Right forelimb (tissue), 1 donor: ENCODE measurements at places on chromosomes 7 and 10.

DNA sequence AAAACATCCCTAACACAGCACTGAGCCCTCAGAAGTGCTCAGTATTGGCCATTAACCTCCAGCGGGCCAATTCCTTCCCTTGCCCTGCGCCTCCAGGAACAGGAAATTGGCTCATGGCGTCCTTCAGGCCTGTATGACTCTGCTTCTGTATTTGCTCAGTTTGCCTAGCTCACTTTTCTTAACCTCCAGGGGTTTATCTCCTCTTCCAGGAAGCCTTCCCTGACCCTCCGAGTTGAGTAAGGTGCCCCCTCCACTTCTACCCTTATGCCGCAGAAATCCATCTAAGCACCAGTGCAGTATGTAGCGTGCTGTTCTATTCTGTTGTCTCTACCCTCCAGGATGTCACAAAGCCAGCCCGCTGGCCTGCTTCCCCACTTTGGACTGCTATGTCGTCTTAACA is 1.1 kb upstream of the SFXN4 start:
- DNase-seq: no peak

DNA sequence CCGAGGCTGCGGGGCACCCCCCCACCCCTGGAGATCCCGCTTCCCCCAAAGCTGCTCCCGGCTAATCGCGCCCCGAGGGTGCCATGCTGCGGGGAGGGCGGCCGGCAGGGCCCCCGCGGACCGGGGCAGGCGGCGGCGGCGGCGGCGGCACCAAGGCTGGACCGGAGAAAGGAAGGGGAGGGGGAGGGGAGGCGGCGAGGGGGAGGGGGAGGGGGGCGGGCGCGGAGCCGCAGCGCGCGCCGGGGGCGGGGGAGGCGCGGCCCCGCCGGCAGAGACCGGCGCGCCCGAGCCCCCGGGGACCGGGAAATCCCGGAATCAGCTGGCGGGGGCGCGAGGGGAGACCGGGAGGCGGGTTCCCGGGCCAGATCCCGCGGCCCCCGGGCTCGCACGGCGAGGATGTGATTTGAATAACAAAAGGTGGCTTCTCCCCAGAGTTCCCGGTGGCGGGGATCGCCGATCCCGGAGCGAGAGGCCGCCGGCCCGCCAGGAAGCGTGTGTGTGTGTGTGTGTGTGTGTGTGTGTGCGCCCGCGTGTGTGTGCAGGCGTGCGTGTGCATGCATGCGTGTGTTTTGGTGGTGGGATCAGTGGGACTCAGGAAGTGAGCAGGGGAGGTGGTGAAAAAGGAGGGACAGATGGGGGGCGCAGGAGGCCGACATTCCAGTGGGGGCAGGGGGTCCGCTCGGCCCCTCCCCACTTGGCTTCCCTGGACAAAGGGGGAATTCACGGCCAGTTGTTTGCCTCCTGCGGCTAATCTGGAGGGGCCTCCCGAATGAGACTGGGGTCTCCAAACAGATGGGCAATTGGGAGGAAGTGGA is 99.5 kb downstream of the HIP1 start:
- peak; percentile 84 for DNase-seq

GRCh38 chr10:15370212-15370855 is 755 bp downstream of the FAM171A1 start:
- peak; percentile 67 for DNase-seq

- DNase-seq: no peak
Observed at GRCh38 chr10:29751684-29752083, 116.9 kb upstream of the SVIL start.

GRCh38 chr10:68871731-68872342 is 29.3 kb upstream of the DDX50 start:
- no peak for DNase-seq

DNA sequence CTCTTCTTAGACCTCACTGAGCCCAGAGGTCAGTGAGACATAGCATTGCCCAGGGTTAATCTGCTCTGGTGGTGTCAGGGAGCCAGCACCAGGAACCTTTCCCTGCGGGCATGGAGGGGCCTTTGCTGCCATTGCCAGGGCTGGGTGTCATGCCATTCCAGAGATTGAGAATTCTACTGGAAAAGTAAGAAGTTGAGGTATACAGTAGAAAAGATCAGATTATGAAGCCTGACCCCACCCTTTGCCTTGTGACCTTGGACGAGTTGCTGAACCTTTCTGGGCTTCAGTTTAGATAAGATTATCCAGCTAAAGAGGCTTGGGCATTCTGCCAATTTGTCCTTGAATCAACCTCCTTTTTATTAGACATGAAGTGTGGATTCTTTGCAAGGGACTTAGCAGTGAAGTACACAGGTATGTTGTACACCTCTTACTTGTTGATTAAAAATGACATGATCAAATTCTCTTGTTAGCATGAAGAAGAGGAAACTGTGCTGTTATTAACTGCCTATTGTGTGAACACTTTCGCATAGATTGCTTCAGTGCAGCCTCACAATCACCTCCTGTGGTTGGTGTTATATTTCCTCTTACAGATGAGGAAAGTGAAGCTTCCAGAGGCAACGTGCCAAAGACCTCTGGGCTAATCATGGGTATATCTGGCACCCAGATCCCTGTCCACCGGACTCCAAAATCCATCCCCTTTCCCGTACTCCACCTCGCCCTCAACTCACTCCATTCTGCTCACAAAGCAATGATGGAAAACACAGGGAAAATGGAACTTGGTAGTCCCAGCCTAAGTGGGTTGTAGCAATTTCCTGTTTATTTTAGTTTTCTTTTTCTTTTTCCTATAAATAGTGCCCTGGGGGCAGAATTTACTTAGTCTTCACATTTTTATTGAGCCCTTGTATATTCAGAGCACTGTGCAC is 151.3 kb downstream of the CAMK1D start:
- no peak for DNase-seq

- DNase-seq: no peak
Observed at GRCh38 chr7:2115760-2116447, 116.8 kb downstream of the MAD1L1 start.

DNA sequence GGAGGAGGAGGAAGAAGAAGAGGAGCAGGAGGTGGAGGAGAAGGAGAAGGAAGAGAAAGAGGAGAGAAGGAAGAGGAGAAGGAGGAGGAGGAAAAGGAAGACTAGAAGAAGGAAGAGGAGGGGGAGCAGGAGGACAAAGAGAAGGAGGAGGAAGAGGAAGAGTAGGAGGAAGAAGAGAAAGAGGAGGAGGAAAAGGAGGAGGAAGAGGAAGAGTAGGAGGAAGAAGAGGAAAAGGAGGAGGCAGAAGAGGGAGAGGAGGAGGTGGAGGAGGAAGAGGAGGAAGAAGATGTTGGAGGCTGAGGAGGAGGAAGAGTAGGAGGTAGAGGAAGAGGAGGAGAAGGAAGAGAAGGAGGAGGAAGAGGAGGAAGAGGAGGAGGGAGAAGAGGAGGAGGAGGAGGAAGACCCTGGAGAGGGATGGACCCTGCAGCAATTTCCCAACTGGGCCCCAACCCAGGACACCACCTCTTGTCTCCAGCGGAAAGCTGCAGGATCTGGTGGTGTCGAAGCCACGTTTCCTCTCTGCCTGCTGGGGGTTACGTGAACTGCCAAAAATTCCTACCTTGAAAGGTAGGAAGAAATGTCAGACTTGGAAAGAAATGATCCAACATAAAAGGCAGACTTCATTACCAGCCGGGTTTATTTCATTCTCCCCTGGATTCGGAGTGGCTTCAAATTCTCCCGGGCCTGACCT is 38.9 kb downstream of the COL26A1 start:
- DNase-seq: no peak

GRCh38 chr7:374706-375311 is 84.8 kb downstream of the FOXL3 start:
- DNase-seq: no peak

GRCh38 chr10:124353896-124354295 is 64.8 kb downstream of the OAT start:
- DNase-seq: peak; percentile 15

DNA sequence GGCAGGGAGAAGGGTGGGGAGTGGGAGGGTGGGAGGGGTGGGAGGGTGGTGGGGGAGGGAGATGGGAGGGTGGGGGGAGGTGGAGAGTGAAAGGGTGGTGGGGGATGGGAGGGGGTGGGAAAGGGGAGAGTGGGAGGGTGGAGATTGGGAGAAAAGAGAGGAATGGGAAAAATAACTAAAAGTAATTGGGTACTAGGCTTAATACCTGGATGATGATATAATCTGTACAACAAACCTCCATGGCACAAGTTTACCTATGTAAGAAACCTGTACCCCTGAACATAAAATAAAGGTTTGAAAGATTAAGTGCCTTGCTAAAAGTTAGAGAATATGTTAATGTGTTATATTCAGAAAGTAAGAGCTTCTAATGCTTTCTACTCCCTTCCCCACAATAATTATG is 564.9 kb downstream of the CNTNAP2 start:
- no peak for DNase-seq

GRCh38 chr7:22238354-22239311 is 118.3 kb downstream of the RAPGEF5 start:
- no peak for DNase-seq

GRCh38 chr10:11685787-11686218 is 56.4 kb upstream of the ECHDC3 start:
- no peak for DNase-seq

- DNase-seq: no peak
Observed at GRCh38 chr10:83932245-83932644, 207.1 kb upstream of the GHITM start.

GRCh38 chr7:104862719-104863118 is 151.3 kb upstream of the KMT2E start:
- DNase-seq: no peak

- no peak for DNase-seq
Observed at GRCh38 chr10:112271982-112272381, 11.2 kb upstream of the TECTB start.

GRCh38 chr10:132461683-132462231 is 64.8 kb downstream of the PWWP2B start:
- no peak for DNase-seq

DNA sequence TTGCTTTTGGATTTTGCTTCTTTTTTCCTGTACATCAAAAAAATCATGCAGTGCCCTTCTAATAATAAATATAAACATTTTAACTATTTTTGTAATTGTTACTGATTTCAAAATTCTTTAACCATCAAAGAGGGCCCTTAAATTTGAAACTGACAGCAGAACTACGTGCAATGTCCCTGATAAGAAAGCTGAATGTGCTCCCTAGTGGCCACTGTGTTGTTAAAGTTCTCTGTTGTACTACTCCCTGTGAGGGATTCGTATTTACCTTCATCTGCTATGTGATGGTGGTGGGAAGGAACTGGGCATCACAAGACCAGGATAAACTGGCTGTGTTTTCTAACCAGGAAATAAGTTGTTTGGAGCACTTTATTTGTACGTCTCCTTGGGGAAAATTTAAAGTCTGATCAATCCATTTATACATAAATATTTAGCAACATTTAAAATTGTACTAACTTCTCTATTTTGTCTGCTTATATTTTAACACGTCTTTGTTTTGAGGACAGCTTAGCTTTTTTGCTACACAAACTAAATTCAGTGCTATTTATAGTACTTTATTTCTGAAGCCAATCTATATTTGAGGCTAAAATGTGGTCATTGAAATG is 322.4 kb downstream of the HGF start:
- DNase-seq: no peak

- DNase-seq: no peak
Observed at GRCh38 chr10:132320654-132321469, 11.1 kb upstream of the LRRC27 start.

DNA sequence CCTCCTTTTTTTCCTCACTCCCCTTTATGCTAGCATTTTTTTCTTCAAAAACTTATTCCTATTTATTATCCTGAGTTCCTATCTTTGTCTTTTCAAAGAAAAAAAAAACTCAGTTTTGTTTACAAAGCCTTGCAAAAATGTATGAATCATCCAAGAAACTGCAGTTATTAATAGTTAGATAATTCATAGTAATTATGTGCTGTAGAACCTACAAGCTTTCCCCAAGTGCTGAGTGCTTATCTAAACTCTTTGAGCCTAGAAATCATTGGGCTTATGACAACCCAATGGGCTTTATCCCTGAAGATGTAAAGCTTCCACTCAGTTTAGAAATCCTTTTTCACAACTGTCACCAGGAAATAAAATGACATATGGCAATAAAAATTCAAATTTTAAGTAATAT is 145.9 kb upstream of the WNT16 start:
- DNase-seq: no peak

- DNase-seq: no peak
Observed at GRCh38 chr7:35480806-35481205, 214.1 kb downstream of the HERPUD2 start.

- no peak for DNase-seq
Observed at GRCh38 chr7:114959931-114960330, 38.0 kb downstream of the MDFIC start.

DNA sequence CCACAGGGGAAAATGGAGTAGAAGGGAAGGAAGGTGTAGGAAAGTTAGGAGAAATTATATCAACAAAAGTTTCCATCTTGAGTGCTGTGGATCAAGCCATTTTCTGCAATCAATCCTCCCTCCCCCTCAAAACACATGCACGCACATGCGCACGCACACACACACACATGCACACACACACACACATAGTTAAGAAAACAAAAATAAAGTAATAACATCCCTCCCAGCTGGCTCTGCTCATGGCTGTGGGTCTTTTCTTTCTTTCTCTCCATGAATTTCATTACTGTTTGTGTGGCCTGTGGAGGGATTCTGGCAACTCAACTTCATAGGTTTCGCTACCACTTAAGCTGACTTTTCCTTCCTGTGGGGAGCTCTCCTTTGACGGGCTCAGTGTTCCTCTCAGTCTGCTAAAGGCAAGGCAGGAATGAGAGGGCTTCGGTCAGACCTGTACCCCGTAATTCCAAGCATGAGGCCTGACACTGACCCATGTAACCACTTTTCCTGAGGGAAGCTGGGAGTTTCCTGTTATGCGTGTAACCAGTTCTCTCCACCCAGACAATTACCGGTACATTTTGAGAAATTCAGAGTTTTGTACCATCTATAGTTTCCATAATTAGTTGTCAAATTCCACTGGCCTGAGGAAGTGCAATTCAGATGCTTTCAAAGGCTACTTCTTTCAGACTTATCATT is 79.8 kb downstream of the ZNF92 start:
- DNase-seq: no peak

GRCh38 chr7:107063245-107064120 is 19.0 kb downstream of the PRKAR2B start:
- no peak for DNase-seq

GRCh38 chr10:70759781-70760180 is 25.4 kb downstream of the TBATA start:
- DNase-seq: no peak

DNA sequence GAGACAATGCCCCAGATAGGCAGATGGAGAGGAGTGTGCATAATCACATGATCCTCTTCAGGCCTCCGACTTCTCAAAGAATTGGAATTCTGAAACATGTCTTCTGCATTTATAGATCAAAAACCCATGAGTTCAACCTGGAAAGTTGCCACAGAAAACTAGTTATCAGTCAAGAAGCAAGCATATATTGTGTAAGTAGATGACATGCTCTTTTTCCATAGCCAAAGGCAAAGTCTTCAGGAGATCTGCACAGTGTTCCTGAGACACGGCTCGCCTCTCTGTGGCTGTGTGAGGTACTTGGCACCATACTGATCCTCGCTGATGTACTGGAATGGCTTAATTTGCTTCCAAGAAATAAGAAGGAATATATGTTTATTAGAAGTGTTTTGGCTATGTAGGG is 213.5 kb upstream of the MKI67 start:
- no peak for DNase-seq
